ENCODE measurements at places on chromosomes 1 and 21.

GRCh38 chr1:228515200-228515834 is 28.1 kb downstream of the RNF187 start:
- DNase-seq, result no peak

- peak; percentile 9 for DNase-seq
Observed at GRCh38 chr1:116879478-116880133, 30.1 kb upstream of the PTGFRN start.

- DNase-seq, result no peak
Observed at GRCh38 chr1:103783944-103784377, 34.3 kb downstream of the AMY1C start.

- no peak for DNase-seq
Observed at GRCh38 chr1:220754212-220754917, 6.2 kb downstream of the MTARC2 start.

DNA sequence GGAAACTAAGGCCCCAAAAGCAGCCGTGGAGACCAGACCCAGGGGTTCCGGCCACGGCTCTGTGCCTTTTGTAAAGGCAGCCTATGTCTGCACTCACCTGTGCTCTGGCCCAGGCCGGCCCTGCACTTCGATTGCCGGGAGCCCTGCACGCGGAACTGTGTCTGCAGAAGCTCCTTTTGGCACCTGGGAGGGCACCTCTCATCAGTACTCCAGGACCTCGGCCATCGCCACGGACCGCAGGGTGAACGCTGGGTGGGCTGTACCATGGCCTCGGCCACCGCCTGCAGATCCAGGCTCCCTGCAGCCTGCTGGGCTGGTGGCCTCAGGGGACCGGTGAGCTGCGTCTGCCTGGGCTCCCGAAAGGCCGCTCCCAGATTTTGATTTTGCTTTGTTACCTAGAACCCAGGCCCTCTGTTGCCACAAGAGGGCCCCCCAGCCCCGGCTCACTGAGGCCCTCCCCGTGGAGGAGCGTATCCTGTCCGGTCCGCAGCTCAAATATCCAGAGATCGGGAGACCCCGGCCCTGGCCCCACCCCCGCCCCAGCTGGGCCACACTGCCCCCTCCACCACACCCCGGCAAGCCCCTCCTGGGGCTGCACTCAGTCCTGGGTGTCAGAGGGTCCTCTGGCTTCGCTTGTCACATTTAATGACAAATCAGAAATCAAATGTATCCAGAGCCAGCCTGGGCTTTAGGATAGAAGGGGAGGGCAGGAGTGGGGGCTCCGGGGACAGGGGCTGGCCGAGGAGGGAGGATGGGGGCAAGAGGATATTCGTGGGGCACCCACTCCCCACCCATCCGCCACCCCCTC is 60.2 kb upstream of the PDE9A start:
- peak; percentile 88 for DNase-seq

DNA sequence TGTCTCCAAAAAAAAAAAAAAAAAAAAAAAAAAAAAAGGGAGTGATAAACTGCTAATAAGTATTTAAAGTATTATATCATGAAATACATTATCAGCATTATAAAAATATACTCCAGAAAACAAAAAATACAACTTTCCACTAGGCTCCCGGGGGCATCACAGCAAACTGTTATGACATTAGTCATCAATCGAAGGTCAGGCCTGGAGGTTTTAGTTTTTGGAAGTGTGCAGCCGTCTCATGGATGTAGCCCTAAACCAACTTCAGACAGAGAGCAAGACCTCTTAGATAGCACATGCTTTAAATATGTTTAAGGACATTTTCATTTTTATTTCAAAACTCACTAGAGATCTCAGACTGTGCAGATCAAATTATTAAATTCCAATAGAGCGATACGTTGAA is 106.3 kb downstream of the RERE start:
- no peak for DNase-seq

DNA sequence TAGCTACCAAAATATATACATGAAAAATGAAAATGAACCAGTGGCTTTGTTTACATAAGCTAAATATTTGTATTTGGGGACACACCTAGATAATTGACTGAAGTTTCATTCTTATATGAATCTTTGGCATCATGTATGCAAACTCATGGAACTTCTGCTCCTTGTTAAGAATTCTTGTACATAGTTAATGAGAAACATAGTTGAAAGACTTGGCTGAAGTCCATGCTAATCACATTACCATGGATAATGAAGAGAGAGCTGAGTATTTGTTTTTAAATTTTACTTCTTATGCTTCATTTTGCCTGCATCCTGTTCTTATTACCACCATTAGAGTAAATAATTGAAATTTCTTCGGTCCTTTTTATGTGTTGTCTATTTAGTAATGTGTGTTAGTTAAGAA is 108.8 kb downstream of the LRRC53 start:
- DNase-seq, result no peak

Data from WERI-Rb-1 (cell line).